ENCODE measurements at places on chromosomes 5 and 9. TPM values are rescaled to one million over a fixed set of nuclear protein-coding genes. Genes with fewer than 3 reads are reported as not detected.

CDH6 gene
- polyA plus RNA-seq = 3.9 TPM

TMEM215 gene
- polyA plus RNA-seq = not detected

PKD2L2 gene
- polyA plus RNA-seq = 0.11 TPM

F2R gene
- polyA plus RNA-seq = 15.0 TPM

EIF4E1B gene
- polyA plus RNA-seq = not detected

DOLK gene
- polyA plus RNA-seq = 16.4 TPM

NTNG2 gene
- polyA plus RNA-seq = 2.3 TPM

SLC6A7 gene
- 0.01 TPM for polyA plus RNA-seq

SLC36A2 gene
- polyA plus RNA-seq = 0.03 TPM

TSSK1B gene
- not detected for polyA plus RNA-seq

CA9 gene
- 1.8 TPM for polyA plus RNA-seq

SETD9 gene
- polyA plus RNA-seq = 8.7 TPM

SLC2A6 gene
- polyA plus RNA-seq = 4.1 TPM

PBX3 gene
- polyA plus RNA-seq = 39.1 TPM

SPINK4 gene
- polyA plus RNA-seq = 2.6 TPM

ABHD17B gene
- 11.7 TPM for polyA plus RNA-seq

ANKRD33B gene
- 4.7 TPM for polyA plus RNA-seq

QRFP gene
- 0.15 TPM for polyA plus RNA-seq

PCDHGA2 gene
- polyA plus RNA-seq = 4.1 TPM

NEK6 gene
- 38.3 TPM for polyA plus RNA-seq

CRB2 gene
- polyA plus RNA-seq = 0.51 TPM

TRIP13 gene
- polyA plus RNA-seq = 1.6 TPM

UAP1L1 gene
- polyA plus RNA-seq = 11.5 TPM

TXNDC8 gene
- polyA plus RNA-seq = not detected

CFAP77 gene
- polyA plus RNA-seq = not detected

PDCD1LG2 gene
- polyA plus RNA-seq = 0.81 TPM

PCDH12 gene
- polyA plus RNA-seq = 2.5 TPM

FYB1 gene
- polyA plus RNA-seq = 2.9 TPM

KCNN2 gene
- polyA plus RNA-seq = 4.8 TPM

CATSPER3 gene
- polyA plus RNA-seq = 0.72 TPM

CCT5 gene
- polyA plus RNA-seq = 148 TPM

IFNA10 gene
- not detected for polyA plus RNA-seq

DPYSL3 gene
- 287 TPM for polyA plus RNA-seq

SPINK7 gene
- not detected for polyA plus RNA-seq

ATP10B gene
- polyA plus RNA-seq = 0.22 TPM

DIMT1 gene
- polyA plus RNA-seq = 26.8 TPM

MCTP1 gene
- polyA plus RNA-seq = 10.5 TPM

IL13 gene
- not detected for polyA plus RNA-seq

ENTREP1 gene
- polyA plus RNA-seq = 7.2 TPM

PCDHA9 gene
- 0.03 TPM for polyA plus RNA-seq

ADAMTSL2 gene
- polyA plus RNA-seq = 8.9 TPM

SPATA31E1 gene
- 0.04 TPM for polyA plus RNA-seq

LCN15 gene
- not detected for polyA plus RNA-seq

IFNB1 gene
- not detected for polyA plus RNA-seq

NFIB gene
- 20.8 TPM for polyA plus RNA-seq

KIAA0825 gene
- 0.79 TPM for polyA plus RNA-seq

COL23A1 gene
- 0.87 TPM for polyA plus RNA-seq
